ENCODE measurements at places on chromosomes 4 and X.

DNA sequence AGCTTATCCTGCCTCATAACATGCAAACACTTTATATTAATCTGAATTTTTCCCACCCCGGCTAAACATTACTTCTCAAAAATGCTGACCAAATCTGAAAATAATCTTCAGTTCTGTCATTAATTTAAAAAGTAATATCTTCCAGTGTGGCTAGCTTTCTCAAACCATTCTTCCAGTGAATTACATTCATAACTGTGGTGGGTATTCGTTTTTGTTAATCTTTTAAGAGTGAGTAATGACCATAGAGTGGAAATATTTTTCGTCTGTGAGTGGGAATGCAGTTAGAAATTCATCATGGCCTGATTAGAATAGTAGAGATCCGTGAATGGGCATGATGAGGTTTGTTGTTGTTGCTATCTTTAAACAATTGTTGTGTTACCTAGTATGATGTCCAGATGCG, 138.6 kb upstream of the SFRP2 start:
- DNase-seq: no peak

DNA sequence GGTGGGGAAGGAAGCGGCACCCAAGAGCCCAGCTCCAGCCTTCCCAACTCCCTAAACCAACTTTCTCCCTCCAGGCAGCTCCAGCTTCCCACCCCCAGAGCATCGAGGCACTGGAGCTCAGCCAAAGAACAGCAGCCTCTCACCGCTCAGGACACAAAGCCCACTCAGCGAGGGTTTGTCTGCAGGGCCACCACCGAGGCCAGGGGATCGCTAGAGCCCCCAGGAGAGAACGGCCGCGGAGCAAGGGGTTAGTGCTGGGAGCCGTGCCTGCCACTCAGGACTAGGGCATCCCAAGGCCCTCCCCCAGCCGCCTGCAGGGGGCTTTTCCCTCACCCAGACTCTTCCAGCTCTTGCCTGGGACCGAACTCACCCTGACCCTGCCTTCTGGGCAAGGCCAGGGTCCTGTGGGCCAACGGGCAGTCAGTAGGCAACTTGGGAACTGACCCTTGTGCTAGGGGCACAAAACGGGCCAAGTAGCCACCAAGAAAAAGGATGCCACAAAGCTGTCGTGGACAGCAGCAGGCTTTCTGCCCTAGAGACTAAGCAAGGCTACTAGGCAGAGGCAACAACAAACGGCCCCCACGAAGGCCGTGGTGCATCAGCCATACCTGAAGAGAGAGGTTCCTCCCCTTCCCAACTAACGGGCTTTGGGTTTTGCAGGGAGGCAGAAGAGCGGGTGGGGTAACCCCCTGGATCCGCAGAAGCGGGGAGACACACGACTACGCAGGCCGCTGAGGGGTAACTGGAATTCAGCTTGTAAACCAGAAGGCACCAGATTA, 2.3 kb downstream of the HCFC1 start:
- DNase-seq: no peak

- peak; percentile 53 for DNase-seq
Measured at GRCh38 chrX:1322393-1322792, 14.2 kb upstream of the IL3RA start.

DNA sequence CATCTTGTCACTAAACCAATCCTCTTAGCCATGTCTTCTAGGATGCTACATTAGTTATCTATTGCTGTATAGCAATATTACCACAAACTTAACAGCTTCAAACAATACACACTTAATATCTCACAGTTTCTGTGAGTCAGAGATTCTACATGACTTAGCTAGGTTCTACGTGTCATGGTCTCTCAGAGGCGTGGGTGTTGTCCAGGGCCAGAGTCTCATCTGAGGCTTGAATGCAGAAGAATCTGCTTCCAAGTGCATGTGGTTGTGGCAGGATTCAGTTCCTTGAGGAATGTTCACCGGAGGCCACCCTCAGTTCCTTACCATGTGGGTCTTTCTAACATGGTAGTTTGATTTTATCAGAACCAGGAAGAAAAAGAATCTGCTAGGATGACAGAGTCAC, 26.4 kb downstream of the PPP1R2C start:
- no peak for DNase-seq

GRCh38 chr4:20512033-20512792, 188.0 kb upstream of the PACRGL start:
- no peak for DNase-seq

- peak; percentile 16 for DNase-seq
Measured at GRCh38 chr4:105059337-105059736, 87.3 kb upstream of the TET2 start.

GRCh38 chr4:3836756-3837601, 70.8 kb downstream of the ADRA2C start:
- peak; percentile 23 for DNase-seq

GRCh38 chrX:12657881-12658280, 133.3 kb upstream of the PRPS2 start:
- DNase-seq: no peak

DNA sequence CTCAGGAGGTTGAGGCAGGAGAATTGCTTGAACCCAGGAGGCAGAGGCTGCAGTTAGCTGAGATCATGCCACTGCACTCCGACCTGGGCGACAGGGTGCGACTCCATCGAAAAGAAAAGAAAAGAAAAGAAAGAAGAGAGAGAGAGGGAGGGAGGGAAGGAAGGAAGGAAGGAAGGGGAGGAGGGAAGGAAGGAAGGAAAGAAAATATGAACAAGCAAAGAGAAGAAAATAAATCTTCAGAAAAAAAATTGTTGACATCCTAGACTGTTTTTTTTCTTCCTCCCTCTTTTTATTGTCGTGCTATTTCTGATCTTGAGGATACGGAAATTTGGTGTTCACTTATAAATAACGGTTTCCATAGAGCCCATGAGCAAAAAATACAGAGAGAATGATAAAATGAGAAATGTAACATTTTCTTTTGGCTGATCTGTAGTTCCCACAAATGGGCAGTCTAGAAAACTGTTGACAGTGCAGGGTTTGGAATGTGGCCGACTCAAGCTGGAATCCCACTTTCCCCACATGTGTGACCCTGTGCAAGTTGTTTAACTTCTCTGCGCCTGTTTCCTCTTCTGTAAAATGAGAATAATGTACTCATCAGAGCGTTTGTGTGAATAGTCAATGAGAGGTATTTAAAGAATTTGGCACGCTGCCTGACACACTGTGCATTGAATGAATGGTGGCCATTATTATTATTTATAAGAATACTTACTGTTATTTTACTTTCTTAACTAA, 19.4 kb downstream of the SORBS2 start:
- DNase-seq: no peak

DNA sequence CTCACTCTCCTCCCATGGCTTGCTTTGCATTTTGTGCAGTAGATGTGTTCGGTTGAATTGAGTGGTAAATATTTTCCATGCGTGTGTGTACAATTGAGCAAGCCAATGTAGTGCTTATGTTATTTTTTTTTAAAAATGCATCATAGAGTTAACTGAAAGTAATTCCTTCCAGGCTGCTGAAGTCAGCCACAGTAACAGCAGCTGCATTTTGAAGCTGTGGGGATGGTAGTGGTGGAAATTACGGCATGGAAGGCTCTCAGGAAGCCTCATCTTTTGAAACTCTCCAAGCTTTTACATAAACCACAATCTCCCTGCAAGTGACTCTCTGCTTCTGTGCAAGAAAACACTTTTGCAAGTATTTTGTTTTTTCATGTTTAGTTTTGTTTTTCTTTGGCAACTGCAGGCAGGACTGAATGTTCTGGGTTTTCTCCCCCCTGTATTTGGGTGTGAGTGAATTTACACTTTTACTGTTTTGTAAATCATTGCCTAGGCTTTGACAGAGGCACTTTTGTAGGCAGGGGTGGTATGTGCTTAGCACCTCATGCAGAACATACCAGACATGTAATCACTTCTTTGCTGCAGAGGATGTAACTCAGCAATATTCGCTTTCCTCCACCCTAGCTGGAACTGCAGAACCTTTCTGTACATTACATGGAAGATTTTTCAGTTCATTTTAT, 56.2 kb downstream of the LRRC66 start:
- no peak for DNase-seq

DNA sequence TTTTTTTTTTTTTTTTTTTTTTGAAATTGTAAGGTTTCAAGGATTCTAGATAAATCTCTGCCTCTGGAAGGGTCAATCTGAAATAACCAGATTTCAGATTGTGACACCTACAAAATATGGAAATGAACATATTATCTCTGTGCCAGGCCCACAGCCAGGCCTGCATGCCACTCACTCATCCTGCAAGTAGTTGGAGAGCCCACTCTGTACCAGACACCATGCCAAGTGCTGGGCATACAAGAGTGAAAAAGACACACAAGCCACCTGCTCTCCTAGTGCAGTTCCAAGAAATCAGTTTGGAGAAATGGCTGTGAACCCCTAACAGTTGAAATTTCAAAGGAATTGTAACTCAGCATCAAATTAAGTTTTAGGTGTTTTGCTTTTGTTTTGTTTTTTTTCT, 145.9 kb upstream of the NOCT start:
- DNase-seq: no peak

- DNase-seq: no peak
Measured at GRCh38 chr4:169271692-169272007, 894 bp upstream of the SH3RF1 start.

GRCh38 chr4:46386570-46386969, 3.4 kb downstream of the GABRA2 start:
- no peak for DNase-seq

GRCh38 chr4:152663203-152664066, 16.4 kb downstream of the TMEM154 start:
- no peak for DNase-seq

GRCh38 chrX:39582091-39582490, 515.7 kb downstream of the BCOR start:
- DNase-seq: no peak

DNA sequence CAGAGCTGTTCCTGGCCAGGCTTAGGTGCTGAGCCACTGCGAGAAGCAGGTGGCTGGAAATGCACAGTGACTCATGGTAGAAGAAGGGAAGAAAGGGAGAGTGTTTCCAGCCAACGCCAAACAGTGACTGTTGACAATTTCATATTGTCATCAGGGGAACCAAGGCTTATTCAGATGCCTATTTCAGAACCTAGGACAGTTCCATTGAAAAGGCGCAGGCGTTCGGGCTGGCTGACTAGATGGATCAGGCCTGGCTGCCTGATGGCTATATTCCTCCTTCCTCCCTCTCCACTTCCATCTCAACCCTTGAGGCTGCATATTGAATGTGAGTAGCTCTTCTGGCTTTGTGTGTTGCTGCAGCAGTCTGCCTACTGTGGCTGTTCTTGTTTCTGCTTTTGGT, 73.0 kb upstream of the FRMPD4 start:
- DNase-seq: no peak

GRCh38 chr4:23838131-23838530, 51.7 kb downstream of the PPARGC1A start:
- DNase-seq: no peak

- DNase-seq: no peak
Measured at GRCh38 chrX:100931925-100932285, 3.2 kb upstream of the XKRX start.

- DNase-seq: no peak
Measured at GRCh38 chr4:60089546-60090273, 1110.4 kb upstream of the ADGRL3 start.

DNA sequence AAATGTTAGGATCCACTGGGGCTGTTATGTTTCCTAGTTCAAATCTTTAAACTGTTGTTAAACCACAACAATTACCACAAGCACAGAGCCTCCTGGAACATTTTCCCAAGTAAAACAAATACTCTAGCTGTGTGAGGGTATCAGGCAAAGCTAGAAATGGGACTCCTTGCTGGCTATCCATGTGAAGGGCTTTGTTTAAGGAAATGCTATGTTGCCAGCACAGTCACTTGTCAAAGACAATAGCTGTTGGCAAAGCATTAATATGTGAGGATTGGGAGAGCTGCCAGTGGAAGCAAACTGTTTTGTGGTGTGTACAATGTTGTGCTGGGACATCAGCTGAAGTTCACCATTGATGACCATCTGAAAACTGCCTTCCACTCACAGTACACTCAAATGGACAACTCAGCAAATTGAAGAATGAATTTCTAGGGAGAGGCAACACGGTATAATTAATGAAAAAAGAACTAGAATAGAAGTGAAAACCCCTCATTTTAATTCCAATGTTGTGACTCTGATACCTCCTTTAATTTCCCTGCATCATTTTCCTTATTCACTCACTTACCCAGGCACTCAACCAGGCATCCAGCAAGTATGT, 100.8 kb downstream of the ANXA3 start:
- DNase-seq: no peak

- DNase-seq: no peak
Measured at GRCh38 chrX:87434618-87435017, 83.0 kb upstream of the KLHL4 start.

- DNase-seq: no peak
Measured at GRCh38 chrX:105634180-105634579, 188.2 kb upstream of the NRK start.

- DNase-seq: no peak
Measured at GRCh38 chrX:102338162-102338561, 91.2 kb downstream of the NXF2 start.

DNA sequence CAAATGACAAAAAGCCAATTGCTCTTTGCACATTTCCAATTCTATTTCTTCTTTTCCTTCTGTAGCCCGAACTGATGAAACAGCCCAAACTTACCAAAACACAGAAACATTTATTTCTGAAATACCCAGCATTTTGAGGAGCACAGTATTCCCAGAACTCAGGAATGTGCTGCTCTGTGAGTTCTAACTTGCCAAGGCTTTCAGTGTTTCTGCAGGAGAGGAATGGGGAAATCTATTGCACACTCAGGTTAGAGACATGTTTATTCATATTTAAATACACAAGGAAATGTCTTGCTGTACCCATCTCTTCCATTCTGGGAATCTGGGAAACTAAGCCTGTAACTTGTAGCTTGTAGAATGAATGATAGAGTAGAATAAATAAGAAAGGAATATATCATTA, 10.7 kb downstream of the TMPRSS11D start:
- DNase-seq: no peak

GRCh38 chr4:23819041-23819511, 70.8 kb downstream of the PPARGC1A start:
- no peak for DNase-seq

GRCh38 chrX:148632444-148632843, 132.0 kb downstream of the AFF2 start:
- no peak for DNase-seq

GRCh38 chr4:122838034-122838433, 11.4 kb downstream of the FGF2 start:
- DNase-seq: no peak

GRCh38 chr4:112109360-112110058, 35.7 kb upstream of the FAM241A start:
- no peak for DNase-seq

GRCh38 chrX:69503228-69503781, 821 bp upstream of the NALF2 start:
- DNase-seq: no peak

DNA sequence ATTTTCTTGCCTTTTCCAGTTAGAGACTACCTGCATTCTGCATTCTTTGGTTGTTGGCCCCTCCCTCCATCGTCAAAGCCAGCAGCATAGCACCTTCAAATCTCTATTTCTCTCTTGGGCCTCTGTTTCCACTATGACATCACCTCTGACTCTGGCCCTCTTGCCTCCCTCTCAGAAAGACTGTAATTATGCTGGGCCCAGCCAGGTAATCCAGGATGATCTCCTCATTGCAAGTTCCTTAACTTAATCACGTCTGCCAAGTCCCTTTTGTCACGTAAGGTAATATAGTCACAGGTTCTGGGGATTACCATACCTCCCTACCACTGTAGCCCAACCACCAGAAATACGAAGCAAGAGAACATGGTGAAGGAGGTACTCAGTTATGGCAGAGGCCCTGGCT, 39.3 kb upstream of the NYX start:
- DNase-seq: no peak

- no peak for DNase-seq
Measured at GRCh38 chr4:7985891-7986441, 46.3 kb upstream of the AFAP1 start.

Measured in activated CD4-positive, alpha-beta T cell treated with anti-CD3 and anti-CD28 coated beads, Interleukin-2, amount 50 U/mL, for 48 hours (primary cell).